ENCODE measurements at places on chromosomes 16 and 17.

GRCh38 chr17:64001091-64001579, 3.0 kb downstream of the PRR29 start:
- DNase-seq: no peak

- DNase-seq: no peak
Measured at GRCh38 chr17:58756246-58757161, 850 bp downstream of the PPM1E start.

GRCh38 chr16:11497851-11498289, 88.8 kb downstream of the LITAF start:
- peak; percentile 16 for DNase-seq

- no peak for DNase-seq
Measured at GRCh38 chr16:63283721-63284120, 1247.5 kb upstream of the CDH8 start.

GRCh38 chr16:66548868-66549267, 1.1 kb downstream of the TK2 start:
- DNase-seq: no peak

DNA sequence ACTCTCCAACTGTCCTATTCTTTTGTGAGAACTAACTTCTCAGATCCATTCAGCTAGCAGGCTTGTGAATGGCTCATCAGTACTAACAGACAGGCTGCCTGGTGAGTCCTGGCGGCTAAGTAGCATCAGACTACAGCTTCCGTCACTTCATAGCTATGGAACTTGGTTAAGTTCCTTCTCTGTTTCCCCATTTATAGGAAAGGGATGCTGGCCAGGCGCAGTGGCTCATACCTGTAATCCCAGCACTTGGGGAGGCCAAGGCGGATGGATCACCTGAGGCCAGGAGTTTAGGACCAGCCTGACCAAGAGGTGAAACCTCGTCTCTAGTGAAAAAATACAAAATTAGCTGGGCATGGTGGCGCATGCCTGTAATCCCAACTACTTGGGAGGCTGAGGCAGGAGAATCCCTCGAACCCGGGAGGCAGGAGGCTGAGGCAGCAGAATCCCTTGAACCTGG, 49.9 kb upstream of the TANGO6 start:
- DNase-seq: no peak
